SK-N-SH (cell line): ENCODE measurements at places on chromosomes 12 and 14.

DNA sequence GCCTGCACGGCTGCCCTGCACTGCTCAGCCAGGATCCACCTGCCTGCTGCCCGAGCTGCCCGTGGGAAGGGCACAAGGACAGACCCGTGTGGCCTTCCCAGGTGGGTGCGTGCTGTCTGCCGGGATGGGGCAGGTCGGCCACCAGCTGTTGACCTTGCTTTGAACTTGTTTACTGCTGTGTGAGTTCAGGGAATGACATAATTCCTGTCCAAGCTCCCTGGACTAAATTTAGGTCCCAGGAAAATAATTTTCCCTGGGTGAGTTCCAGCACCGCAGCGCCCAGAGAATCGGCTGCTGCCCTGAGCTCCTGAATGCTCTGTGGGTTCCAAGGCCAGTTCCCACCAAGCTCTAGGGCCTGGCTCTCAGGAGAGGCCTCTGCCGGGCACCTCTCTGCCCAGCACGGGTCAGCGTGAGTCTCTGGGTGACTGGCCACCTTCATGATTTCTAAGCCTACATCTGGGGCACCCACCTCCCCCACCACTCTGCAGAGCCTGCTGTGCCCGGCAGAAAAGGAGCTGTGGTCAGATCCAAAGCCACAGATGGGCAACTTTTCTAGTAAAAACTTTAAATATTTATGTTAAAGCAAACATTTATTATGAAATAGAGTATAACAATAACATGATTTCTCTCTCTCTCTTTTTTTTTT is 27.2 kb upstream of the MLXIP start:
- DNase-seq = no peak

DNA sequence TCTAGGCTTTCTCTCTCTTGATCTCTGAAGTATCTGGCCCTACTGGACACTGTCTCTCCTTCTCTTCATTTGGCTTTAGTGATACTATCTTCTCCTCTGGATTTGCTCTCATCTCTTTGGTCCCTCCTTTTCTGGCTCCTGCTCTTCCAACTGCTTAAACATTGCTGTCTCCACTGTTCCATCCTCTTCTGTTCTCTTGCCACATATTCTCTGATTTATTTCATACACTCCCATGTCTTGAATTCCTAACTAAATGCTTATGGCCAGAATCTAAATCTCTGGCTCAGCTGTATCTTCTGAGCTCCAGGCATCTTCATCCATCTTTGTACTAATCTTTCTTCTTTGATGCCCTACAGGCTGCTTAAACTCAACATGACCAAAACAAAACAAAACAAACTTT is 25.5 kb upstream of the PCED1B start:
- no peak for DNase-seq

- DNase-seq = no peak
These were observed 15.7 kb downstream of the SLC38A2 start for GRCh38 chr12:46356655-46357437.

DNA sequence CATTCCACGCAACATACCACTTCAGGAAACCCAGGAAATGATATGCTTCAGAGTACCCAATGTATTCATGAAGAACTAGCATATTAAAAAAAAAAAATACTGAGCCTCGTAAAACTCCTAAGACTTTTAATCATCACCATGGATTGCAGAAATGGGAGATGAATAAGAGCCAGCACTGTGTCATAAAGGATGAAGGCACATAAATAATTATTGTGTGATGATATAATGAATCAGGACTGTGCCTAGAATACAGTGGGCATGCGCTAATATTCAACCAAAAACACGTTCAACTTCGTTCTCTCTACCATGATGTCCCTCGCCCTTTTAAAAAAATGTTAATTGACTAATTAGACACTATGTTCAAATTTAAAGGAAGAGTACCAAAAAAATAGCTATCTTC is 68.7 kb downstream of the CIT start:
- DNase-seq = no peak

DNA sequence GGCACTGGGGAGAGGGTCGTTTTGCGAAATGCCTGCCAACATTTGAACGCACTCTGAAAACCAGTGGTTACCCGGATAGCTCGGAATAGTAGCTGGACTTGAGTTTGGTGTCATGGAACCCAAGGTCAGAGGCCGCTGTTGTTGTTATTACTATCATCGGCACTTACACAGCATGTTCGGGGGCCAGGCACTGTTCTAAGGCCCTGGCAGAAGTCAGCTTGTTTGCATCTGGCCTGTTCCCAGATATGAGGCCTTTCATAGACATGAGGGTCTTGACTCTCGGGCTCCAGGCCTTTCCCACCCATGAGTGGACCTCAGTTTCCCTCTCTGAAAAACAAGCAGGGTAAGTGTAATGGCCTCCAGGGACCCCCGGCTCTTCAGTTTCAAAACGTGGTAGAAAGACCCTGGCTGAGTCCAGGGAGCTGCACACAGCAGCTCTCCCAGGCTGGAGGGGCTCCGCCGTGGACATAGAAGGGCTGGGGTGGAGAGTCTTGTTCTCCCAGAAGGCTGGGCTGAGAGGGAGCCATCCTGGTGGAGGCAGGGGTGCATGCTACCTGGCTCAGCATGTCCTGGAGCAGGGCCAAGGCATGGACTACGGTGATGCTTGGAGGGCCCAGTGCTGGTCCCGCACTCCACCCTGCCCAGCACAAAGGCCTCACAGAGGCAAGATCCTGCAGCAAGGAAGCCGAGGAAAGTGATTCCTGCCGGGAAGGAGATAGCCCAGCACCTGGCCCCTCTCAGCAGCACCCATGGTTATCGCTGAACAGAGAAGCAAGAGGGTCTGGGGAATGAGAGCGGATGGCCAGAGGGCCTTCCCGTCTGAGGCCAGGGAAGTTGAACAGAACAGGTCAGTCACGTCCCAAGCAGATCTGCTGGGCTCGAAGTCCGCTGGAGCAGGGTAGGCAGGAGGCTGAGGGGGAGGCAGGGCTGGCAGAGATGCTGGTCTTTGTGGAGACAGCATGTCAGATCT is 63.5 kb upstream of the C14orf180 start:
- no peak for DNase-seq

DNA sequence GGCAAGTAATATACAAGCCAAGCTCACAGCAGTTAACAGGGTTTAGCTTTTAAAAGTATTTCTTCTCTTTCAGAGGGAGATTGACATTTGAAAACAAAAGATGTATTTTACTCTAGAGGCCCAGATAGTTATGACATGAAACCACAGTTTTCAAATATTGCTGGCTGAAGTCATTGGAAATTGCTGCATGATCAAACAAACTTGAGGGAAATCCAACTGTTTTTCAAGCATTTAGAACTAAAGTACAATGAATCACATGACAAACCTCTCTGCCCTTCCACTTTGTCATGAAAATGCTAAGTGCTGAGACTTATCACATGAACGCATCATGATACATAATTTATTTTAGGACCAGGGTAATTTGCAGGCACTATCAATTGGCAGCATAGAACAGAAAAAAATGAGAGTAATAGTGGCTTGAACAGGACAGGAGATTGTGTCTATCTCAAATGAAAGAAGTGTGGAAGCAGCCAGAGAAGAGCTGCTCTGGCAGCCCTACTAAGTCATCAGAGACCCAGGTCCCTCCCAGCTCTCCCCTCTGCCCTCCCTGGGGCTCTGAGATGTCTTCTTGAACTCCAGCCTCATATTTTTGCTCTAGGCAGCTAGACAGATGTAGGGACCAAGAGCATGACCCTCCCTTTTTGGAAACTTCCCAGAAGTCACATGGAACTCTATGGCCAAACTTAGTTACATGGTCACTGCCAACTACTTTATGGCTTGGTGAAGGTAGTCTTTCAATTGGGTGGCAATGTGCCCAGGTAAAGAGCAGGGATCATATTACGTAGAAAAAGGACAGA is 90.1 kb upstream of the PELI2 start:
- DNase-seq = no peak

GRCh38 chr14:51654533-51654845 is 2.8 kb downstream of the FRMD6 start:
- peak; percentile 45 for DNase-seq

DNA sequence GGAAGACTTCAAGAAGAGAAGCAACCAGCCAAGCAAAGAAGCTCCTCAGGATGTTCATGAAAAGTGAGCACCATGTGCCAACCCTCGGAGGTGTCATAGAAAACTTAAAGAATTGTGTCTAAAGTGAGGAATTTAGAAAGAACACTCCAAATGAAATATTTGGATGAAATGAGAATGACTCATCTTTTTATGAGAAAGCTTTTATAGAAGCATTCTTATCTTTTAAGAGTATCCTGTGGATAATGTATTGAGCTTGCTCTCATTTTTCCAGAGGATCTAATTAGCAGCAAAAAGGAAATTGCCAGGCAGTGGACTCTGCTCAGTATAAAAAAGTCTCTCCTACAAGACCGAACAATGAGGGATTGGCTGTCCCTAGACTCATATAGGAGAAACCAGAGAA is 454.9 kb downstream of the LRIG3 start:
- DNase-seq = no peak

DNA sequence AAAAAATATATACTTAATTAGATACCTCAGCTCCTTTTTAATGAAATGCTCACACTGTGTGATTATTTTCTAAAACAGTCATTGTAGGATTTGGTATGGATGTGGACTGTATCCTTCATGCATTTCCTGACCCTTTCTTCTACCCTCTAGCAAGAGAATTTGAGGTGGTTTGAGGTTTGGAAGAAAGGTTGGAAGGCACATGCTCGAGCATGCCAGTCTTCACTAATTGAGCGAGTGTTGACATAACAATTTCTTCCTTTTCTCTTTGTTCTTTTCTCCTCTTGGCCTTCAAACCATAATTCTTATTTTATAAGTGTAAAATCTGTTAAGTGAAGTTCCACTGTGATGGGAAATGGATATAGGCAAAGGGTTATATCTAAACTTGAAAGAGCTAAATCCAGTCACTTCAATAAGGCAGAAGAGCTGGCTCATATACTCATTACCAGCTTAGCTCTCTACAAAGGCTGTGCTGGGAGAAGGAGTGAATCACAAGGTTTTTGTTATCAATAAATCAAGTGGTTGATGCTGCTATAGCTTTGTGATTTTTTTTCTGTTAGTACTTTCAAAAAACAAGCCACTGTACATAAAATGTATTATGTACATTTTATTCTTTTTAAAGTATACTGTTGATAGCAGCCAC is 16.2 kb upstream of the PTHLH start:
- DNase-seq = no peak

DNA sequence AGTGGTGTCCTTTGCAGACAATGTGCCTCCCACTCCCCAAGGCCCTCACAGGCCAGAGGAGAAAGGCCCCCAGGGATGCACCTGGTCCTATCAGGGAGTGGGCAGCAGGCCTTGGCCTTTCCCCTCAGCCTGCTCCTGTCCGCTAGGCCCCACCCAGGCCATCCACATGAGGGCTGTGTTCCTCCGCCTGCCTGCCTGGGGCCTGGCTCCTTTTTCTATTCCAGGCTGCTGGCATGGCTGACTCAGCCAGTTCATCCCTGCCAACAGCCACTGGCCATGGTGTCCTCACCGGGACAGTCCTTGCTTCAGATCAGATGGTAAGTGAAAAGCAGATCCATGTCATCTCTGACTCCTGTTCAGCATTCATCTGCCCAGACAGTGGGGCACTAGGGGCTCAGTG is 13.4 kb downstream of the ISM2 start:
- peak; percentile 32 for DNase-seq

DNA sequence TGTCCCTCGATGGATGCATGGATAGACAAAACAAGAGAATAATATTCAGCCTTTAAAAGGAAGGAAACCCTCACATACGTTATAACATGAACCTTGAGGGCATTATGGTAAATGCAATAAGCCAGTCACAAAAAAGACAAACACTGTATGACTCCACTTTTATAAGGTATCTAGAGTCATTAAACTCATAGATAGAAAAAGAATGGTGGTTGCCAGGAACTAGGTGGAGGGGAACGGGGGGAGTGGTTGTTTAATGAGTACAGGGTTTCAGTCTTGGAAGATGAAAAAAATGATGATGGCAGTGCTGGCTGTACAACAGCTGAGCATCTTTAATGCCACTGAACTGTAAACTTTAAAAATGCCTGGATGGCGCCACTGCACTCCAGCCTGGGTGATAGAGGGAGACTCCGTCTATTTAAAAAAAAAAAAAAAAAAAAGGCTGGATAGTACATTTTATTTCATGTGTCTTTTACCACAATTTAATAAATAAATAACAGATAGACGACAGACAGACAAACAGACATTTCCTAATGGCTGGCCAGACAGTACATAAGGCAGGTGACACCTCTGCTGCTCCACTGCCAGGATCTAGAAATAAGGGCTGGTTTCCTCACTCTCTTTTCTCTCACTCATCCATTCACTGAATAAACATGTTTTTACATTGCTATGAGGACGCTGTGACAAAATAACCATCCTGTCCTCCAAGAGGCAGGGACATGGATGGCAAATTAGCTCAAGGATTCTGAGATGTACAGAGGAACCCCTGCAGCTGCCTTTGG is 118.8 kb downstream of the FOXN3 start:
- DNase-seq = no peak

DNA sequence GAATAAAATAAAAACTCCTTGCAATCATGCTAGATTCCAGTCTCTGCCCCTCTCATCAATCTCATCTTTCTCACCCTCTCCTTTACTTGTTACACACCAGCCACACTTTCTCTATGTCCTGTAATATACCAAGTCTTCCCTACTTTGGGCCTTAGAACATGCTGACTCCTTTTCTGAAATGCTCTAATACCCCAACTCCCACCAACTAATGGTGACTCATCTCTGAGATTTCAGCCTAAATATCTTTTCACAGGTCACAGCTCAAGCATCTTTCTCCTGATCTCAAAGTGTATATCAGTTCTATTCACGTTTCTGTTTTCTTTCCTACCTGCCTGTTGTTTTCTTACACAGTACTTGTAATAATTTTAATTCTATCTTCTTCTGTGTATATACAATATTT is 378.9 kb upstream of the PRICKLE1 start:
- no peak for DNase-seq

DNA sequence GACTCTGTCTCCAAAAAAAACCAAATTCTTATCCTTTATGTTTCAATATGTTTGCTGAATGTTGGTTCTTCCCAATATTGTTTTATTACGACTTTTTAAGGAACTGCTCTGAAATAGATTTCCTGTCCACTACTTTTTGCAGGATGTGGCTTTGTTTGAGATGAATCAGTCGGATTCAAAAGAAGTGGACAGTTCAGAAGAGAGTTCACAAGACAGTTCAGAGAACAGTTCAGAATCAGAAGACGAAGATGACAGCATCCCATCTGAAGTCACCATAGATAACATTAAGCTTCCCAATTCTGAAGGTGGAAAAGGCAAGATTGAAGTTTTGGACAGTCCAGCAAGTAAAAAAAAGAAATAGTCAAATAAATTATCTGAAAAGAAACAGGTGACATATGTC is 8.2 kb downstream of the NOPCHAP1 start:
- no peak for DNase-seq

- DNase-seq = no peak
These were observed 2.8 kb upstream of the AAAS start for GRCh38 chr12:53324113-53324778.

GRCh38 chr12:60672949-60673348 is 1077.1 kb downstream of the SLC16A7 start:
- no peak for DNase-seq

- DNase-seq = no peak
These were observed 7.0 kb downstream of the ISCA2 start for GRCh38 chr14:74500417-74501134.

DNA sequence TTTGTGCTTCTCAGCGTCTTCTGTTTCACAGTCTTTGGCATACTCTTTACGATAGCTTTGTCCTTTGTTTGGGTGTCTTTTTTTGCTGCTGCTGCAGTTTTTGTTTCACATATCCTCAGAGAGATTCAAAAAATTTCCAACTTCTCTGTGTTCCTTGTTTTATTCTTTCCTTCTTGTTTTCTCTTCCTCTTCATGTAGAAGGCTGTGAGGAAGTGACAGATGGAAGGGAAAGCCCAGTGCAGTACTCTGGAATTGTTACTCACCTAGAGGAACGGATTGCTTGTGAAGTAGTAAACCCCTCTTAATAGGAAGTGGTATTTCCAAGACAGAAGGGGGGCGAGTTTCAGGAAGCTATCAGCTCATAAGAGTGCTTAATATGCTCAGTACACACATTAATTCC is 1.7 kb downstream of the CREBL2 start:
- no peak for DNase-seq
